ENCODE measurements at places on chromosomes 3 and 15. TPM values are rescaled to one million over a fixed set of nuclear protein-coding genes. Genes with fewer than 3 reads are reported as not detected.

DNA sequence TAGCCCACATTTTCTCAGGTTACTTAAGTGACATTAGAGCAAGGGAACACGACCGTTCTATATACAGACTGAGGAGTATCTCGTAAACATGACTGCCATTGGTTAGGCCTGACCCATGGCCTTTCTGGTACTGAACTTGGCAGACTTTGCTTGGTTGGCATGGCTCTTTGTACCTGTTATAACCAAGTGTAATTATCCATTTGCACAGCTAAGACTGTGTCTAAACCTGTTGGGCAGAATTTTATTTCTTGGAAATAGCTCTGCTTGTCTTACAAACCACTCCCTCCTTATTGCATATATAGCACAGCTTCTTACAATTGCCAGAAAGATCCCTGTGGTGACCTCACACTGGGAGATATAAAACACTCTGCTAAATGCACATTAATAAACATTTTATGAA is 106.9 kb downstream of the P2RY1 start:
- H3K4me1 ChIP-seq: no peaks in the 10 kb centered on the region
- H3K36me3 ChIP-seq: no peaks in the 10 kb centered on the region
- DNase-seq: no peak
- no peak overlapping the region for H3K4me3 ChIP-seq
- H3K27ac ChIP-seq: no peak overlapping the region
- H3K27me3 ChIP-seq: peaks cover 9% of the 10 kb centered on the region

DNA sequence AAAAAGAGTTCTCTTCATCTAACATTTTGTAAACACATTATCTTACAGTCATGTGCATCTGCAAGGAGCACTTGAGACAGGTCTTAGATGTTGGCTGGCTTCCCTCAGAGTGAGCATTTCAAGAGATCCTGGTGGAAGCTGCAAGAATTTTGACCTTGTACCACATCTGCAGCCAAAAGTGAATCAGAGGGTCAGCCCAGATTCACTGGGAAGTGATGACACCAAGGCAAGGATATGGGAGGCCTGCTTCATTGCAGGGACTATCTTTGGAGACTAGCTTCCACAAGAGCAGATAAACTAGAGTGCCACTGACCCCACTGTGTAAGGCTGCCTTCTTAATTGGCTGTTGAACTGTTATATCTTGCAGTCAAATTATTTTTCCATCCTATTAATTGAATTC is 21.3 kb upstream of the GADL1 start:
- no peak overlapping the region for H3K4me3 ChIP-seq
- DNase-seq: no peak
- no peak overlapping the region for H3K27ac ChIP-seq
- peaks cover 8% of the 10 kb centered on the region for H3K27me3 ChIP-seq

GRCh38 chr3:183618542-183618941 is 16.9 kb upstream of the KLHL24 start:
- no peaks in the 10 kb centered on the region for H3K4me1 ChIP-seq
- DNase-seq: no peak
- H3K27ac ChIP-seq: no peak overlapping the region

DNA sequence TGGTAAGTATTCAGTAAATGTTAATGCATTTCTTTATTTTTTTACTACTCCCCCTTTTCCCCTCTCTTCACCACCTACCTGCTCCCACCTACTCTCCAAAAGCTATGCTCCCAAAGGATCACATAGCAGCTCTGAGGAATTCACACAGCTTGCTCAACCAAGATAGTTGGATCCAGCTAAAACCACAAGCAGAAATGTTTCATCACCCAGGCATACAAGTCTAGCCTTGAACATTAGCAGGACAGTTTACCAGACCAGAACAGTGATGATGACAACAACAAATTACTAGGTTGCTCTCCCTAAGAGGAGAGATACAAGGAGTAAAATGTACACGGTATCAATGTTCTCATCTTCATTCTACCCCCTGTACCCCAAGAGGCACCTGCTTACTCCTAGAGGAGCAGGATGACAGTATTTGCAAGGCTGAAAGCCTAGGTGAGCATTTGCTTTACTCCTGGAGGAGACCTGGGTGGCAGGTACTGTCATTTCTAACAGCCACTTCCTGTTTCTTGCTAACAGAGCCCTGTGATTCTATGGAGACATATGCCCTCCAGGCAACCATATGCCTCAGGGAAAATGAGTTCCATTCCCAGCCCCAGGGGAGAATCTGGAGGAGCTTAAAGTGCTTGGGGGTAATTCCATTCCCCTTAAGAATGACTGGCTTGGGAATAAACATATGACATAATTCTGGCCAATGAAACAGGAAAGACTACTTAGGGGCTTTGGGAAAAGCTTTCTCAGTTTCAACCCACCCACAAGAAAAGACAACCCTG is 237.5 kb downstream of the NTRK3 start:
- no peaks in the 10 kb centered on the region for H3K36me3 ChIP-seq
- H3K27me3 ChIP-seq: no peaks in the 10 kb centered on the region
- H3K4me1 ChIP-seq: no peaks in the 10 kb centered on the region
- no peak overlapping the region for H3K4me3 ChIP-seq
- no peak for DNase-seq

DNA sequence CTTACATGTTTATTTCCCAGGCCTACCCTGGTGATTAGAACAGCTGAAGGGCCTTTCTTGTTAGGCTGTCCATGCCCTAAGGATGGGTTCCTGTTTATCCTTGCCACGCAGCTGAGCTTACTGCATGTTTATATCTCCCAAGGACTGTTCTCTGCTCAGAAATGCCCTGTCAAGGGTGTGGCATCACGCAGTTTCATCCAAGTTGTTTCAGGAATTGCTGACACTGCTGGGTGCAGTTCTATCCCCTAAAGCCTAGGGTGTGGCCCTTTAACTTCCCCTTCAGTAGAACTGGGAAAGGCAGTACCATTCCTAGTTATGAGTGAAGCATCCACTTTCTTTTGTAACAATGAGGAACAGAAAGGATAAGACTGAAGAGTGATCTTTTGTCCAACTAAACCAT is 5.0 kb downstream of the ELL3 start:
- H3K27me3 ChIP-seq: no peaks in the 10 kb centered on the region
- DNase-seq: no peak
- no peak overlapping the region for H3K4me3 ChIP-seq
- H3K36me3 ChIP-seq: peaks cover 42% of the 10 kb centered on the region
- H3K4me1 ChIP-seq: peaks cover 15% of the 10 kb centered on the region

DNA sequence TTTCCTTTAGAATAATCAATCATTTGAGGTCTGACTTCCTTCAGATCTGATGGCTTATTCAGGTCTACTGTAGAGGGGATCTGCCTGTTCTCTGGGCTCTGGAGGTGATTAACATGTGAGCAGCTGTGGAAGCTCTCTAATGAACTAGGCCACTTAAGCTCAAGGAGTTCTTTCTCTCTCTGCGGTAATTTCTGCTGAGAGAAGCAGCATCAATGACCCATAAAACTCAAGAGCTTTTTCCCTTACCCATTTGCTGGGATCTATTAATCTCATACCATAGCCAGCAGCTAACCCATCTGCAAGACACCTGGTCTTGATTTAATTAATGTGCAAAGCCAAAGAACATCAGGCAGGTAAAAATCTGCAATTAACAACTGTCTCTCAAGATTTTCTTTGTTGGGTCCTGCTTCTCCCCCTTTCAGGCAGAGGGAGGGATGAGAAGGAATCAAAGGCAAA is 73.2 kb upstream of the DLG1 start:
- H3K27ac ChIP-seq: peak overlapping the region; percentile 8
- no peak overlapping the region for H3K4me3 ChIP-seq
- H3K36me3 ChIP-seq: no peaks in the 10 kb centered on the region
- no peak for DNase-seq
- H3K4me1 ChIP-seq: peaks cover 45% of the 10 kb centered on the region

DNA sequence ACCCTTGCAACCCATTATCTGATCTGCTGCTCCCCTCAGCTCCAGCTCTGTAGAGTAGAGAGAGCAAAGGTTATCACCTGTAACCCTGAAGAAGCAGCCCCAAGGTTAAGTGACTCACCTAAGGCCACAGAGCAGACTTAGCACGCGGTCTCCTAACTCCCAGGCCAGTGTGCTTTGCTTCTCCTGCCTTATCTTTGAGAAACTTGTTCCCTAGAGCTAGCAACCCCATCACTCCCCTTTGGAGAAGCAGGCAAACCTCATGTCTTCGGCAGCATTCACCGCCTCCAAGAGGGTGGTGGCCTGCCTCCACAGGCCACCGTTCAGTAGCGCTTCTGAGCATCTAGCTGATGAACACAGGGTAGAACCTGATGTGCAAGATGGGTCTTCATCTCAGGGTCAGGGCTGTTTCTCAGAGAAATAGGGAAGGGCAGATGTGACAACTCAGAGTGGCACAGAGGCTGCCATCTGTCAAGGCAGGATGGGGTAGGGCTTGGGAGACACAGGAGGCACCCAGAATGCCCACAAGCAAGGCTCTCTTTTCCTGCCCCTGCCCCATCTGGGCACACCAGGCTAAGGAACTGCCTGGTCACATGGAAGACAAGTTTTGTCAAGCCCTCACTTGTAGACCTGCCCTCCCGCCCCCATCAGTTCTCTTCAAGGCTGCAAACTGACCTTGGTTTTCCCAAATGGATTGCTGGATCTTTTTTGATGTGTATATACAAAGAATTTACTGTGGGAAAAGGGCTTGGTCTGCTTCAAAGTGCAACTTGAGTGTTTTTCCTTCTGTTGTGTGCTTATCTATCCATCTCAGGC is 34.9 kb upstream of the CLK3 start:
- no peak for DNase-seq
- peaks cover 3% of the 10 kb centered on the region for H3K36me3 ChIP-seq
- H3K4me1 ChIP-seq: no peaks in the 10 kb centered on the region

DNA sequence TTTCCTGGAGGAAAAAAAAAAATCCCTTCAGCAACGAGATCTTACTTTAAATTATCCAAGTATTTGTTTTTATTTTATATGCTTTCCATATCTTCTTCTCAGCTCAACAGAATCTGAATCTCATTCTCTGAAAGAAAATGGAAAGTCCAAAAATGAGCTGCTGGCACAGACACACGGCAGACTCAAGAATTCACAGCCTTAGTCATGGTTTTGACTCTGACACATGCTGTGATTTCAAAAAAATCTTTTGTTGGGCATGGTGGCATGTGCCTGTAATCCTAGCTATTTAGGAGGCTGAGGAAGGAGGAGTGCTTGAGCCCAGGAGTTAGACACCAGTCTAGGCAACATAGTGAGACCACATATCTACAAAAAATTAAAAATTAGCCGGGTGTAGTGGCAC is 565.0 kb downstream of the MAGI1 start:
- no peaks in the 10 kb centered on the region for H3K4me1 ChIP-seq
- H3K4me3 ChIP-seq: no peak overlapping the region
- no peak for DNase-seq
- no peaks in the 10 kb centered on the region for H3K36me3 ChIP-seq
- H3K27ac ChIP-seq: no peak overlapping the region
- H3K27me3 ChIP-seq: no peaks in the 10 kb centered on the region

- peaks cover 88% of the 10 kb centered on the region for H3K4me1 ChIP-seq
- H3K4me3 ChIP-seq: no peak overlapping the region
- no peak for DNase-seq
- no peaks in the 10 kb centered on the region for H3K36me3 ChIP-seq
Observed at GRCh38 chr3:8457039-8457438, 44.6 kb upstream of the LMCD1 start.

- no peak overlapping the region for H3K4me3 ChIP-seq
- H3K27ac ChIP-seq: no peak overlapping the region
- no peaks in the 10 kb centered on the region for H3K4me1 ChIP-seq
- no peaks in the 10 kb centered on the region for H3K27me3 ChIP-seq
- peaks cover 4% of the 10 kb centered on the region for H3K36me3 ChIP-seq
Observed at GRCh38 chr3:83928903-83929302, 1029.9 kb upstream of the CADM2 start.

DNA sequence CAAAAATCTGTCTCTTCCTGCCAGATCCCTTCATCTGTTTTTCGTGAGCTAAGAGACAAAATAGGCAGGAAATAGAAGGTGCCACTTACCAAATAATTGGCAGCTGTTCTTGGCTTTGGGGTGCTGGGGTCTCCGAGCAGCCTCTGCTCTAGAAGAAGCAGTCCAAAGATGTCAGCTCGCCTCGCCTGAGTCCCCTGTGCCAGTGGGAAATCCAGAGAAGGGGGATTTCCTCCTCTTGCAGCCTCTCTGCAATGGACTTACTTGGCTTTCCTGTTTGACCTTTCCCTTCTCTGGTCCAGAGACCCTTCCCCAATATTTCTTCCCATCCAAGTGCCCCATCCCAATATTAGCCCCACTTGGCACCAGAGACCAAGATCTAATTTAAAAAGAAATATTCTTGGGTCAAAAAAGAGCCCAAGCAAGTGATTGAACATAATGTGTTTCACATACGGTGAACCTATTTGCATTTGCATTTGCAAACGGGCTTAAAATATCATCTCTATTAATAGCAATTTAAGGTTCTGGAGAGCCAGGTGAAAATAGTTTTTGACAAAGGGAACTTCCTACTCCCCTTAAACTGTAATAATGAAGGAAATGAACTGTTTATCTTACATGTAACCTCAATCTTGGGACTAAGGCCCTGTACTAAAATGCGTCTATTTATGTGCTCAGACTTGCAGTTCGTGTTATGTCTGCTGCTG is 23.2 kb downstream of the CD86 start:
- no peaks in the 10 kb centered on the region for H3K36me3 ChIP-seq
- H3K27ac ChIP-seq: no peak overlapping the region
- peaks cover 2% of the 10 kb centered on the region for H3K27me3 ChIP-seq
- no peak for DNase-seq
- H3K4me1 ChIP-seq: no peaks in the 10 kb centered on the region
- no peak overlapping the region for H3K4me3 ChIP-seq

GRCh38 chr3:37141676-37142075 is 32.7 kb downstream of the LRRFIP2 start:
- peaks cover 7% of the 10 kb centered on the region for H3K4me1 ChIP-seq
- no peaks in the 10 kb centered on the region for H3K27me3 ChIP-seq
- no peak for DNase-seq
- H3K4me3 ChIP-seq: no peak overlapping the region

DNA sequence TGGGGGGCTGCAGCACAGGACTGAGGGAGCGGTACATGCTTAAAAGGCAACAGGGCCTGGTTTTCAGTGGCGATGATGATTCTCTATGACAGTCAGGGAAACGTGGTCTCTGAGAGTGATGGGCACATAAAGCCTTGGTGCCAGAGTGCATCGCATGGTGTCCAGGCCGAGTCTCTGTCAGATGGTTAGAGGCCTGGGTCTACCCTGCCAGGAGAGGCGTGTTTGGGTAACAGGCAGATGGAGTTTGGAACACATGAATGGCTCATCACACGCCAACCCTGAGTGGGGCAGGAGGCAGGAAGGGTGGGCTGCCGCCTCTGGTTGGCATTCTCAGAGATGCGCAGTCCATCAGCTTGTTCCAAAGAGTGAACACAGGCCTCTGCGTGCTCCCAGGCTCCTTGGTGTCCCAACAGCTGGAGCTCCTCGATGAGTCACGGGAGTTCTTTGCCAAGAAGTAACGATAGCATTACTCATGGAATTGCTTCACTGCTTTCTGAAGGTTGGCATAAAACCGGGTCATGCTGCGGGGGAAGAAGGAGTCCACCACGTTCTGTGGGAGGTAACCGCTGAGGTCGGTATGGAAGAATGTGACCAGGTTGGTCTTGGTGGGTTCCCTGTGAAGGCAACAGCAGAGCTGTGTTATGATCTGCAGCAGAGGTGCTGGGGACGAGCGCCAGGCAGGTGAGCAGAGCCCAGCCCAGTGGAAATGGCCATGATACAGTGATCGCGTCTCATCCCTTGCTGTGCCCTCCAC is 11.0 kb downstream of the STARD5 start:
- no peaks in the 10 kb centered on the region for H3K27me3 ChIP-seq
- no peak for DNase-seq
- H3K27ac ChIP-seq: peak overlapping the region; percentile 59
- H3K4me3 ChIP-seq: no peak overlapping the region
- peaks cover 11% of the 10 kb centered on the region for H3K4me1 ChIP-seq

Gene CX3CR1
- not detected for total RNA-seq

Gene CPNE9
- total RNA-seq: not detected

Gene CXCR6
- total RNA-seq: not detected

Gene ITIH4
- total RNA-seq: 7.2 TPM

Gene ISG20
- 8.4 TPM for total RNA-seq

Gene NAALADL2
- total RNA-seq: 16.1 TPM

Gene SKOR1
- 0.42 TPM for total RNA-seq

Measured in osteocyte (in vitro differentiated cells).